ENCODE measurements at places on chromosomes 5 and 9.

DNA sequence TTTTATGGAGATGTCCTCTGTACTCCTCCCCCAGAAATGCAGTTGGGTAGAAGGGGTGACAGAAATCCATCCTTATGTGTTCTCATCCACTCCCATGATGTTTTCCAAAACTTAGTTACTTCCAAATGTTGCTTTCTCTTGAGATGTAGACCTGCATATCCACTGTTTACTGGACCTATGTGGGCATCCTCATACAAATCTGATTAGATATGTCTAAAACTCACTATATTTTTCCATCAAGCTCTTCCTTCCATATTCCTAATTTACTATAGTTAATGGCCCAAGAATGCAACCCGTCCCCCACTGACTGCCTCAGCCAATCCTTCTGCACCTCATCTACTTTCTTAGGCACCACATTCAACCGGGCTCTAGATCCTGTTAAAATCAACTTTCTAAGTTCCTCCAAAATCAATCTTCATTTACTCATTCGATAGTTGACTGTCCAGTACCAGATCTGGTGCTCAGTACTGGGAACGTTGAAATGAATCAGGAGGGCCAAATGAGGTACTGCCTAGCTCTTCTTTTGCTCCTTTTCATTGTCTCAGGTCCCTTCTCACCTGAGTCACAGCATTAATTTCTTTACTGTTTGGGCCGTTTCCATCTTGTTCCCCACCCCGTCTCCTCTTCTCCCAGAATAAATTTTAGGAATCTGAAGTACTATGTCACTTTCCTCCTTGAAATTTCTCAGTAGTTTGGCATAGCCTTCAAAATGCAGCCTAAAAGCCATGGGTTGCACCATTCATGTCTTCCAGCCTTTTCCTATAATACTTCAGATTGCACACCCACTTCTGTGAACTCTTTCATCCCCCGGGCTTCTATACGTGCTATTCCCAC is 7.9 kb downstream of the PLK2 start:
- DNase-seq, result no peak

DNA sequence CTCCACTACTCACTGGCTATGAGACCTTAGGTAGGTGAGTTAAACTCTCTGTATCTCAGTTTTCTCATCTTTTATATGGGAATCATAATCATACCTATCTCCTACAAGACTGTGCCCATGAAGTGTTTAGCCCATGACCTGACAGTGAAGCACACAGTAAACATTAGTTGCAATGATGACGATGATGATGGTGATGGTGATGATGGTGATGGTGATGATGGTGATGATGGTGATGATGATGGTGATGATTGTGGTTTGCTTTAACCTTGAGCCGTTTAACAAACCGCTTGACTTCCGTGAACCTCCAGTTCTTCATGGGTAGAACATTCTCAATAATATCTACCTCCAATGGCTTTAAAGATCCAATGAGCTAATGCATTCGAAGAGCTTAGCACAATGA is 220.2 kb upstream of the MVB12B start:
- no peak for DNase-seq

DNA sequence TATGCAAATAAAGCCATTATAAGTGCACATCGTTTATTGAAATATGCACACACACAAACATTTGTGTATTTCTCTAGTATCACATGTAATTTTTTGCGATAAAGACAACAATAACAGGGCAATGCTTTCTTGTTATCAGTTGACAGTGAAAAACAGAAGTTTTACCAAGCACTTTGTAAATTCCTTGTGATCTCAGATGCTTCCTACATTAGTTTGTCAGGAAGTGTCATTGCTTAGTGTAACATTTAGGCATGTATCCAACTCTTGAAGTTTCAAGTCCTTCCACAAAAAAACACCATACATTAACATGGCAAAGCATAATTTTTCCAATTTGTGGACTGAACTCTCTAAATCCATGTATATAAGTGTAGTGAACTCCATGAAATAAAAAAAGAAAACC is 46.4 kb downstream of the MOCS2 start:
- peak; percentile 64 for DNase-seq

DNA sequence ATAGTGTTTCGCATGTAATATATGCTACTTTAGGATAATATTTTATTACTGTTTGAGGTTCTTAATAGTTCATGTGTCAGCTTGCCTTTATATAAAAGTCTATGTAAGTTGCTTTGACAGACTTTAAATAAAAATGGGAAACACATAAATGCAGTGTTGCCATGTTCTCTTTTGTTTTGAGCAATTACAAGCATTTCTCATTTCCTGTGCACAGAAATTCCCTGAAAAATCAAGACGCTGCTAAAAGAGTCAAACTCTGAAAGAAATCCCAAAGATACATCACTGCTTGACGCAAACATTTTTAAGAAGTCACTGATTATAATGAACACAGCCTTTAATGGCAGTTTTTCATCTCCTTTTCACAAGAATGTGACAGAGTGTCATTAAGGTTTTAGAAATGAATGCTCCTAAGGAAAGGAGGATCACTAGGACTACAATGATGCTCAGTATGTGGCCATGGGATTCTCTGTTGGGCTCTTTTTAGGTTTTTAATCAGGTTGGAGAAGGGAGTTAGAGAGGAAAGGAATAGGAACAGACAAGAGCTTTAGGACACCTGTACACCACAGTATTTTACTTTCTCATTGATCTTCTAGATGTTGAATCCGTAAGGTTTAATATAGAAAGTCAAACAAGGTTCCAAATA is 29.4 kb downstream of the ZCCHC7 start:
- no peak for DNase-seq

DNA sequence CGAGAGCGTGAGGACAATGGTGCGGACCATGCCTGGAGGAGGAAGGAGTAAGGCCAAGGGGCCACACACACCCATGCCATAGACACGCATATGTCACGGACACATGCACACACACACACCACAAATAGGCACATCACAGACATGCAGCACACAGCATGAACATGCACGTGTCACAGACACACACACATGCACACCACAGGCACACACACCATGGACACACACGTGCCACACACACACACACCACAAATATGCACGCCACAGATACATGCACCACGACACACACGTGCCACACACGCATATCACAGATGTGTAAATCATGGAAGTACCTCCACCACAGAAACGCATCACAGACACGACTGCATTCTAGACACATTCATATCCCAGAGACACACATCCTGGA is 16.7 kb downstream of the TERT start:
- DNase-seq, result no peak

DNA sequence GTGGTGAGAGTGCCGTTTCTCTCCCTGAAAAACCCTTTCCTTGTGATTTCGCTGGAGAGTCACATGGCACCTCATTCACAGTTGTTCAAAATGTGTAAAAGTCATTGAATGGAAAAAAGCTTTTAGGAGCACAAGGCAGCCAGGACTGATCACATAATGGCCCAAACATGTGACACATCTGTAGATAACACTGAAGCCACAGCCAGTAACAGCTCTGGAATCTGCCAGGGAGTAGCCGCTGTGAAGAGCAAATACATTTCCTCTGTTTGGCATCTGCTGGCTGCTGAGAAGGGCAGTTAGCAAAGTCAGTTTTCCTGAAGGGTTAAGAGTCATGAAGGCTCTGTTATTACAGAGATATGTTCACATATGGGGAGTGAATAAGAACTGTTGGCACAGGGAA is 271.8 kb downstream of the NNT start:
- peak; percentile 61 for DNase-seq

DNA sequence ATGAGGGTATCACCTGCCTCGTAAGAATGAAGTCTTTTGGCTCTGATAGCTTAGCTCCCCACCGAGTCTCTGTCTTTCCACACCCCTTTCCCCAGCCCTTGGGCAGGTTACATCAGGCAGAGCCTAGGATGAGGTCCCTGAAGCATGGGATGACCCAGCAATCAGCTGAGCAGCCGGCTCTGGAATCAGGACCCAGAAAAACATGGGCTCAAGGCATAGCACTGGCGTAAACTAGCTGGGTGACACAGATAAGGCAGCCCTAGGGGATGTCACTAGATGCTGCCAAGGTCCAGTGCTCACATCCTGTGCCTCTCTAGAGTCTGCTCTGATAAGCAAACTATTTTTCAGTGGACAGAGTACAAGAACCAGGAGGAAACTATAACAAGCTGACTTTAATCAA is 26.6 kb downstream of the IDNK start:
- no peak for DNase-seq

Data from amniotic epithelial cell (primary cell).